HS-27A (cell line): ENCODE measurements at places on chromosomes 2 and 18.

- DNase-seq, result peak; percentile 86
These were observed 90.9 kb upstream of the SETBP1 start for GRCh38 chr18:44589693-44590355.

DNA sequence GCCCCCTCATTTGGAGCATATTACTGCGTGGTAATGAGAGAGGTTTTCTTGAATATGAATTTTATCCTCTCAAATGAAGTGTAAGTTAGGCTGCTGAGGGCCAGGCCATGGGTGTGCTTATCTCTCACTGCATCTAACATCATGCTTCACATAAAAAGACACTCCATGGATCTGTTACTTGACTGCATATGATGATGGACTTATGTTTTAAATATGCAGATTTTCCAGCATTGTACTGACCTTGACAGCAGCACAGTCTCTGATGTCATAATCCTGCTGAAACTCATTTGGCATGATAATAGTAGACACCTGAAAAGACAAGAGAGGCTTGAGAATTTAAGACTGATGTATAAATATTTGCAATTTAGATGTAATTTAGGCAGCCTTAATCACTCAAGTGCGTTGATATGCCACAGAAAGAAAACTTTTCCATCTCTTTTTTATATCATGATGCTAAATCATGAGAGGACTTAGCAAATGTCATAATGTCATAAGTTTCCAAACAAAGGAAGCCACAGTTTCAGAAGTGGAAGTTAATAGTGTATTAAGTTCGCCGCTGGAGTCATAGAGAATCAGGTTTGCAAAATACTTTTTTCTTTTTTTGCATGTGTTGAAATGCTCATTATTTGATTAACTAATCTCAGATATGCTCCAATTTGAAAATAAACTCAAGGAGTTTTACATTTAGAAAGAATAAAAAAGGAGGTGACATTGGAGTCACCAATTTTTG lies 62.7 kb upstream of the CD302 start:
- DNase-seq, result no peak

DNA sequence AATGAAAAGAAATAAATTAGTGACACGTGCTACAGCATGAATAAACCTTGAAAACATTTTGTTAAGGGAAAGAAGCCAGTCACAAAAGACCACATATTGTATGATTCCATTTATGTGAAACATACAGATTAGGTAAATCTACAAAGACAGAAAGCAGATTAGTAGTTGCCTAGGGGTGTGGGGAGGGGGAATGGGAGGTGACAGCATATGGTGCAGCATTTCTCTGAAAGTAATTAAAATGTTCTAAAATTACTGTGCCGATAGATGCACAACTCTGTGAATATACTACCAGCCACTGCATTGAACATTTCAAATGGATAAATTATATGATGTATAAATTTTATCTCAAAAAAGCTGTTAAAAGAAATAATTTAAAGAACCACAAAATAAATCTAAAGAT lies 161.0 kb downstream of the TRIB2 start:
- no peak for DNase-seq

DNA sequence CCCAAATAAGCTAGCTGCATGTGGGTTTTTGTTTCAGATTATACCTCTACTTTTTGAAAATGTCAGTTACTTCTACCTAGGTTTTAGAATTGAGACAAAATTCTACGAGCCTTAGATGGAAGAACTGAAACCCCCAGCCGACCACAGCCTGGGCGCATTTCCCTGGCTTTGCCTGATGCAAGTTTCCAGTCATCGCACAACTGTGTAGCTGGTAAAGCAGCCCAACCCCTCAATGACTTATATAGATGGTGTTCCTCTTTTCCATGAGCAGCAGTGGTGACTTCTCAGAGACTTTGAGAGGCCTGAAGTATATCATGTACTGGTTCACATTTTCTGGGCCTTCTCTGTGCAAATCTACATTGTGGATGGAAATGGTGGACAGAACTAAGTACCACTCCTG lies 515.4 kb upstream of the RAB6C start:
- no peak for DNase-seq

- DNase-seq, result no peak
These were observed 185.1 kb upstream of the CCDC68 start for GRCh38 chr18:55144193-55144930.

DNA sequence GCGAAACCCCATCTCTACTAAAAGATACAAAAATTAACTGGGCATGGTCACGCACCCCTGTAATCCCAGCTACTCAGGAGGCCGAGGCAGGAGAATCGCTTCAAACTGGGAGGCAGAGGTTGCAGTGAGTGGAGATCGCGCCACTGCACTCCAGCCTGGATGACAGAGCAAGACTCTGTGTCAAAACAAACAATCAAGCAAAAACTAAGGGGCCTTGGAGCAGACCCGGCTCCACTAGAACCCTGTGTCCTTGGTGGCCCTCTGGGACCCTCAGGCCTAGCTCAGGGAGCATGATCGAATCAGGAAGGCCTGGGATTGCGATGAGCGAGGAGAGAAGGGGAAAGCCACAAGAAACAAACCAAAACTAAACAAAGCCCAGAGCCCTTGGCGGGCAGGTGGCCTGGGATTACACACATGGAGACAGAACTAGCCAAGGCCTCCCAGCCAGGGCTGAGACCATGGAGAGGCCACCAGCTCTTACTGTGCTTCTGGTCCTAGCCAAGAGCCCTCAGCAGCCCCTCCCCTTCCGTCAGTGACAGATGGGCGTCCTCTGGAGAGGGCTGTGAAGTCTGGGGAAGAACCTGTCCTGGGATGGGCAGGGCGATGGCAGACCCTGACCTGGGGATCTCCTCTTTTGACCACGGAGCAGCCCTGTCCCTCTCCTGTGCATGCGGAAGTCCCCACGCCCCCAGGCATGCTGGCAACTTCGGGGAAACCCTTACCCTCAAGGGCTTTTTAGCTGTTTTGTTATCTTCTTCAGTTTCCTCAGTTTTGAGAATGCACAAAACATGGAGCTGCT lies 27.4 kb upstream of the CATIP start:
- DNase-seq, result no peak

GRCh38 chr2:37276291-37276690 lies 44.8 kb downstream of the NDUFAF7 start:
- no peak for DNase-seq

GRCh38 chr2:65368468-65368867 lies 63.9 kb downstream of the SPRED2 start:
- no peak for DNase-seq

GRCh38 chr2:214503568-214503967 lies 92.7 kb downstream of the VWC2L start:
- no peak for DNase-seq

- DNase-seq, result no peak
These were observed 355.0 kb downstream of the RNF144A start for GRCh38 chr2:7272210-7272609.

DNA sequence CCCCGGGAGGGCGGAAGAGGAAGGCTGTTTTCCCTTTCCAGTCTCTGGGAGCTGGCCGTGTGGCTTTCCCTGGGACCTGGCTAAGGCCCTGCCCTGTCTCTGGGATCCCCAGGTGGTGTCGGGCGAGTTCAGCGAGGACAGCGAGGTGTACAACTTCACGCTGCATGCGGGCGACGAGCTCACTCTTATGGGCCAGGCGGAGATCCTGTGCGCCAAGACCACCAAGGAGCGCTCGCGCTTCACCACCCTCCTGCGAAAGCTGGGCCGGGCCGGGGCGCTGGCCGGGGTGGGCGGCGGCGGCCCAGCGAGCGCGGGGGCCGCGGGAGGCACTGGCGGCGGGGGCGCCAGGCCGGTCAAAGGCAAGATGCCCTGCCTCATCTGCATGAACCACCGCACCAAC lies 11.2 kb downstream of the GAREM2 start:
- no peak for DNase-seq

DNA sequence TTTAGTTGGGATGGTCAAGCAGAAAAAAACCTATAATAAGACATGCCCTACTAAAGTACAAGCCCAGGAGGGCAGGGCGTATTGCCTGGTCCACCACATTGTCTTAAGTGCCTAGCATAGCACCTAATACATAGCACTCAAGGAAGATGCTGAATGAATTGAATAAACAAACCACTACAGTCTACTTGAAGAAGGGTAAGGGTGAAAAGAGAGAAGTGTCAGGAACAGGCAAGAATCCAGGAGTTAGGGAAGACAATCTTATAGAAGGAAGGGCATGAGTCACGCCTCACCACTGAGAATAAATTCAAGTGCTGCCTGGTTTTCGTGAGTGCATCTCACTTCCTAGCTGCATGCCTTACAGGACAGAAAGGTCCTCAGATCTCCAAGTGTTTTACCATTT lies 13.9 kb downstream of the SLC19A3 start:
- DNase-seq, result no peak

DNA sequence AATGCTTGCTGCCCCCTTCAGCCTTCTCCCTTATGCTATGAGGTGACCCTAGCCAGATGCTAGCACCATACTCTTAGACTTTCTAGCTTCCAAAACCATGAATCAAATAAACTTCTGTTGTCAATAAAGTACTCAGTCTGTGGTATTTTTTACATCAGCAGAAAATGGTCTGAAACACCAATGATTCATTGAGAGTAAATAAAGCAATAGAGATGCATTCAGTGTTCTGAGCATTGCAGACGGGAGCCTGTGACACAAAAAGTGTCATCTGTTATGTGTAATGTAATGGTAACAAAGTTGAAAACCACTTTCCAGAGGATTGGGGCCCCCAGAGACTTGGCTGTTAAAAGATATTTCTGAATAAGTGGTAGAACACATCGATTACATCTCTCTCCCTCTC lies 758.0 kb upstream of the NRXN1 start:
- DNase-seq, result no peak

- DNase-seq, result no peak
These were observed 686.4 kb downstream of the PLCL1 start for GRCh38 chr2:198490748-198491147.

GRCh38 chr2:151482171-151482725 lies 72.5 kb downstream of the RIF1 start:
- DNase-seq, result no peak

GRCh38 chr18:31229829-31230228 lies 67.2 kb upstream of the DSC1 start:
- DNase-seq, result no peak

GRCh38 chr2:203280428-203281064 lies 41.7 kb downstream of the CYP20A1 start:
- no peak for DNase-seq

- no peak for DNase-seq
These were observed 35.9 kb downstream of the AFF3 start for GRCh38 chr2:100106460-100106859.

- no peak for DNase-seq
These were observed 5.4 kb downstream of the CXCR4 start for GRCh38 chr2:136112317-136113208.

- DNase-seq, result no peak
These were observed 1.2 kb upstream of the BIN1 start for GRCh38 chr2:127108090-127108523.

DNA sequence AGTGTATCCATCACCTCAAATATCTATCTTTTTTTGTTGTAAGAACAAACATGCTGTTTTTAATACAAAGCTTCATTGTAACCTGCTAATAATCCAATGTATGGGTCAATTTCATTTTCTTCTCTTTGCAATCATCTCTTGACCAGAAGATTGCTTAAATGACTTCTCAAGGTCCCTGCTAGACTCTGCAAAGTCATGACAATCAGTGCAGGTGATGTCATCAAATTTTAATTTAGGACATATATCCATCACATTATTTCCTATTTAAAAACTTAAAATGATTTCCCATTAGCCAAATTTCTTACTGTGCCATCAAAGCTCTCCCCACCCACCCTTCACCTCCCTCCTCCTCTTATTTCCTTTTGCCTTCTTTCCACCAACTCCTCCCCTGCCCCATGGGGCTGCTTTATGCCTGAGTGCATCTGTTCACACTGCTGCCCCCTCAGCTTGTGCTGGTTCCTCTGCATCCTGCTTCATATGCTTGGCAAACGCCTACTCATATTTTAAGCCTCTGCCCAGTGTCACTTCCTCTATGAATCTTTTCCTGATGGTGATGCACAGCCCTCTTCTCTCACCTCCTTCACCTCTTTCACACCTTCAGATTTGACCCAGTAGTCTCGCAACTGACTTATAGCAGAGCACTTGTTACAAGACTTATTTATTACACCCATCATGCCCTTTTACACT lies 20.3 kb downstream of the PLEK start:
- no peak for DNase-seq

- DNase-seq, result no peak
These were observed 442.9 kb upstream of the HNRNPA3 start for GRCh38 chr2:176769499-176770370.

DNA sequence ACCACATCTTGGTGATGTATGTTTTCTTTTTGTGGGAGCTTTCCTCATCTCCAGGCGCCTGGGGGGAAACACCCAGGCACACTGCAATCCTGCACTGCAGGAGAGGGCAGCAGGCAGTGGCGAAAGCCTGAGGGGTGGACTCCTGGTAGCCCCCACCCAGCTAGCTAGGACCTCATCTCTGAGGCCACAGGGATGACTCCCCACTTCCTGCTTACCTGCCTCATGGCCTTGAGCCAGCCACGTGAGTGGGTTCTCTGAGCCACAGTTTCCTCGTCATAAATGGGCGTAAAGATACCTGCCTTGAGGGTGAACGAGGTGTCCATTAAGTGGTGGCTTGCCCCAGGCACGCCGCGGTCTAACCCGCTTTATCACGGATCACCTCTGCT lies 19.1 kb downstream of the TRAF3IP1 start:
- no peak for DNase-seq

GRCh38 chr2:175097297-175097696 lies 70.7 kb downstream of the ATF2 start:
- DNase-seq, result peak; percentile 7
